Fibroblast of the aortic adventitia (primary cell): ENCODE measurements at places on chromosomes 13 and 19. TPM values are rescaled to one million over a fixed set of nuclear protein-coding genes. Genes with fewer than 3 reads are reported as not detected.

KLK14 gene
- total RNA-seq, result not detected in 2 replicates

FGF22 gene
- 0.27 TPM in 1 of 2 replicates, not detected in the other for total RNA-seq

KRTDAP gene
- not detected in 2 replicates for total RNA-seq

KLK4 gene
- total RNA-seq, result not detected in 2 replicates

ABCC4 gene
- 20.4 and 21.4 TPM in 2 replicates for total RNA-seq

SPTBN4 gene
- 3.5 and 9.5 TPM in 2 replicates for total RNA-seq

CYP4F12 gene
- not detected in 2 replicates for total RNA-seq
